NCI-H524 treated with DMSO at 0.1 percent for 48 hours (cell line): ENCODE measurements at places on chromosomes 1 and 21.

DNA sequence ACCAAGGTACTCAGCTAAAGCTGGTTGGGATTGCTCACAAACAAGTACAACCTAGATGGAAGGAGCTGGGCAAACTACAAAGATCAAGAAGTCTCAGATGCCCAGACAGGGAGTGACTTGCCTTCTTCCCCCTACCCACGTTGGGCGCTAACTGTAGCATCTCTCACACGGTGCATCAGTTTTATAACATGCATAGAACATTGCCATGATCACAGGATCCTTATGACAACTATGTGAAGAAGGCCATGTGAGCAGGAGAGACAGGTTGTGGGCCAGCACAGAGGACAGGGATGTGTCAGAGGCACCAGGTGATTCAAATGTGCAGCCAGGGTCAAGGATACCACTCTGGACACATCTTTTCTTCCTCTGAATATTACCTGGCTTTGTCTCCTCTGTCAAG is 28.3 kb upstream of the CYP4B1 start:
- no peak for DNase-seq

DNA sequence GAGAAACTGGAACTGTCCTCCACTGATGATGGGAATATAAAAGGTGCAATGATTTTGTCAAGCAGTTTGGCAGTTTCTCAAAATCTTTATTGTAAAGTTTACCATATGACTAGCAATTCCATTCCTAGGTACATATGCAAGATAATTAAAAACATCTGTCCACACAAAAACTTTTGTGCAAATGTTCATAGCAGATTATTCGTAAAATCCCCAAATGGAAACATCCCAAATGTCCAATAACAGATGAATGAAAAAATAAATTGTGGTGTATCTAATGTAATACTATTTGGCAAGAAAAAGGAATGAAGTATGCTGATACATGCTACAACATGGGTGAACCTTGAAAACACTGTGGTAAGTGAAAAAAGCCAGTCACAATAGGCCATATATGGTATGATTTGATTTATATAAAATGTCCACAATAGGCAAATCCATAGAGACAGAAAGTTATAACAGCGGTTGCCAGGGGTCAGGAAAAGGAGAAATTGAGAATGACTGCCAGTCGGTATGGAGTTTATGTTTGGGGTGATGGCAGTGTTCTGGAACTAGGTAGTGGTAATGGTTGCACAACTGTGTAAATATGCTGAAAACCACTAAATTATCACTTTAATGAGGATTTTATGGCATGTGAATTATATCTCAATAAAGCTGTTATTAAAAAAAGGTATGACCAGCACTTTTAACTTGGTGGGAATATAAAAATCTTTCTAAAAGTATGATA is 81.7 kb upstream of the BEND5 start:
- no peak for DNase-seq

GRCh38 chr1:45038661-45039364 is 26.8 kb downstream of the UROD start:
- no peak for DNase-seq

DNA sequence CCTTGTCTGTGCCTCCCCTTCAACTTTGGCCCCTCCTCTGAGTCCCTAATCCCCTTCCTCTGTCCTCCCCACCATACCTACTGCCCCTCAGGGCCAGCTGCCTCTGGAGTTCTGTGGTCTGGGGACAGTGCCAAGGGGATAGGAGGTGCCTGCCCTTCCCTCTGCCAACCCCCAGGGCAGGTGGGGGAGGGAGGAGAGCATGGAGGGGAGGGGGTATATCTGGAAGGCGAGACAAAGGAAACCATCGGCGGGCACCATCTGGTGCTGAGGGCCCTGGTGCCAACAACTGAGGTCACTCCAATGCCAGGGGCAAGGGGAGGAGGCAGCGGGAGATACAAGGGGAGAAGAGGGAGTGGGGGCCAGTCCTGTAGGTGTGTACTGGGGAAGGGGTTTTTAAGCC is 9.6 kb downstream of the RAB25 start:
- DNase-seq, result peak; percentile 72

GRCh38 chr1:89286549-89287180 is 14.0 kb upstream of the GBP5 start:
- DNase-seq, result no peak
